Activated CD4-positive, alpha-beta T cell treated with anti-CD3 and anti-CD28 coated beads, Interleukin-10, Interleukin-2, amounts not matched to agents 100 ng/mL and 50 ng/mL, durations not matched to agents 16 hours and 8 hours (primary cell): ENCODE measurements at places on chromosomes 2 and 18.

DNA sequence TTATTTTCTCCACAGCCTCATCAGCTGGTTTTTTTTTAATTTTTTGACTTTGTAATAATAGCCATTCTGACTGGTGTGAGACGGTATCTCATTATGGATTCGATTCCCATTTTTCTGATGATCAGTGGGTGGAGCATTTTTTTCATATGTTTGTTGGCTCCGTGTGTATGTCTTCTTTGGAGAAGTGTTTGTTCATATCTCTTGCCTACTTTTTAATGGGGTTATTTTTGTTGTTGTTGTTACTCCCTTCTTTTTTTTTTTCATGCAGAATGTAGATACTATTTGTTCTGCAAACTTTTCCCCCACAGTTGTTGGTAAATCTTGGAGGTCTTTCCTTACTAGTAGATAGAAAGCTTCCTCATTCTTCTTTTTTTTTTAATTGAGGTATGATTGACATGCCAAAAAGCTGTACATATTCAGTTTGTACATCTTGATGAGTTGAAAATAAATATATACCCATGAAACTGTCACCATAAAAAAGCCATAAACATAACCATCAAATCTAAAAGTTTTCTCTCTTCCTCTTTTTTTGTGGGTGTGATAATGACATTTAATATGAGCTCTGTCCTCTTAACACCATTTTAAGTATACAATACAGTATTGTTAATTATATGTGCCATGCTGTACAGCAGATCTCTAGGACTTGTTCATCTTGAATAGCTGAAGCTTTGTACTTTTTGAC, 21.8 kb upstream of the NT5DC4 start:
- no peak for DNase-seq

DNA sequence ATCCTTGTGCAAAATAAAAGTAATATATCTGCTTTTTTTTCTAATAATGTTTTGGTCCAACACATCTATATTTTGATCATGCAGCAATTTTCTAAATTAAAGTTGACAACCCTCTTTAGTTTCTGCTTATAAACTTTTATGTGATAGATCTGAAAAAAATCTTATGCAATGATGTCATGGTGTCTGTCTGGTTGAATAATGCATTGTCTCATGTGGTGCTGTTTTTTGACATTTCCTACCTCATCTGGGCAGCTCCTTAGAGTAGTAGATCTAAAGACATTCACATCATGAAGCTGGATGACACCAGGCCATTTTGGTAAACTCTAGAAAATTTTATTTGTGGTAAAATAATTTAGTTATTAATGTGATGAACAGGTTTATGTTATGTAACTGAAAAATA, 106.8 kb upstream of the FN1 start:
- no peak for DNase-seq

- DNase-seq = peak; percentile 36
Measured at GRCh38 chr2:237156031-237156856, 70.6 kb downstream of the COPS8 start.

- no peak for DNase-seq
Measured at GRCh38 chr2:225566798-225567197, 167.3 kb downstream of the NYAP2 start.

DNA sequence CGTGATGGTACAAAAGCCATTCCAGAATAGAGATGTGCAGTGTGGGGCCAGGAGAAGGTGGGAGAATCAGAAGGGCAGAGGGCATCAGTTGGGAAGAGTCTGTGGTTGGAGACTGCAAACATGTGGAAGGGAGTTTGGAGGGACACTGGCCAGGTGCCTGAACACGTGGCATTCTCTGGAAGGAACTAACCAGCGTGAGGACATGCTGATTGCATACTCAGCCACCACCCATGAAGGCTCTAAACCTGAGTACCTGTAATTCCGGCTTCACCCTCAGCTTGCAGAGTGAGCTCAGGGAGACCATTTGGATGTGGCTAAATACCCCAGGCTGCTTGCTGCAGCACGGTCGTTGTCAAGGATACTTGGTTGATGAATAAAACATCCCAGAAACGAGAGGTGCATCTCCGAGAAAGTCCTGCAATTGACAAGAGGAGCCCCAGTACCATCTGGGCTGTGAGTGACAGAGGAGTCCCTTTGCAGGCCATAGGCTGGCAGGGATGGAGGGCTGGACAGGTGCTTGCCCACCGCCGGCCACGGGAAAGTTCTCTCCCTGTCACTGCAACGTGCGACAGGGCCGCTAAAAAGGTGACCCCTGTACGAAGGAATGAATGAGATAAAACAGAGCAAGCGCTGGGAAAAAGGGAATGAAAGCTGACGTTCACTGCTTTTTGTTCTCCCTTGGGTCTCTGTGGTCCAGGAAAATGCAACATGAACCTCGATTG, 5.0 kb downstream of the ACKR3 start:
- DNase-seq = no peak

- no peak for DNase-seq
Measured at GRCh38 chr2:166181813-166182154, 54.0 kb upstream of the SCN1A start.
